ENCODE measurements at places on chromosomes 7 and 10.

- H3K36me3 ChIP-seq, result no peaks in the 10 kb centered on the region
- no peak for ATAC-seq
- peaks cover 4% of the 10 kb centered on the region for H3K27me3 ChIP-seq
- H3K4me1 ChIP-seq, result no peaks in the 10 kb centered on the region
Observed at GRCh38 chr10:21309427-21309826, 216.1 kb downstream of the SKIDA1 start.

DNA sequence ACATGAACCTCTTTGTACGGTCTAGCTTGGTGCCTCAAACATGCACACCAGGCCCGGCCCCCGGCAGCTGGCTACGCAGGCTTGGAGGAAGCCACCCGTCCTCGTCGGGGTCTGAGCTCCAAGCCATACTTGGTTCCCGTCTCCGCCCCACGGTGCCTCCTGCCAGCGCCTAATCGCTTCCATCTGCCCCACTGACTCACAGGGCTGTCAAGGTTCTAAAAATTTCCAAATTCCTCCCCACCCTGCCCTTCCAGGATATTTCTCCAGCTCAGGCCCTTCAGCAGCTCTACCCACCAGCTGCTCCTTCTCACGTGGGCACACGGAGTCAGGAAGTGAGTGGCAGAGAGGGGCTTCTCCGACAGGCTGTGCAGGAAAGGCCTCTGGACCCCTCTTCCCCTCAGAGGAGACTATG, 38.8 kb downstream of the TMEM270 start:
- H3K27ac ChIP-seq, result no peak overlapping the region
- peaks cover 7% of the 10 kb centered on the region for H3K27me3 ChIP-seq
- H3K36me3 ChIP-seq, result no peaks in the 10 kb centered on the region
- ATAC-seq, result no peak
- H3K4me3 ChIP-seq, result no peak overlapping the region

DNA sequence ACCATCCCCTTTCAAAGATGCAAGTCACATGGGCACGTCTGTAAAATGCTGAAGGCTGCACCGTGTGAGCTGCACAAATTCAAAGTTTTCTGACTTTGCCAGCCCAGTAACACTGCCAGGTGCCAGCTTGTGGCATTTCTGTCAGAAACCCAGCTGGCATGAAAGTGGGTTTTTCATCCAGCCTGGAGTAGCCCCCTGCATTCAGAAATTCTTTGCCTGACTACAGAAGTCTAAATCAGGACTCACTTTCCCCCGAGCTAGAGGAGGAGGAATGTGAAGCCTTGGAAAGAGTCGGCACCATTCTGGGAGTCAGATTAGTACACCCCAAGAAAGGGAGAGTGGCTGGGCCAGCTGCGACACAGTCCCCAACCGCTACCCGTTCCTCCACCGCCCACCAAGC, 56.7 kb upstream of the EN2 start:
- no peak overlapping the region for H3K27ac ChIP-seq
- H3K4me3 ChIP-seq, result no peak overlapping the region
- no peak for ATAC-seq
- peaks cover 27% of the 10 kb centered on the region for H3K27me3 ChIP-seq
- H3K4me1 ChIP-seq, result no peaks in the 10 kb centered on the region
- H3K36me3 ChIP-seq, result no peaks in the 10 kb centered on the region

- H3K4me1 ChIP-seq, result no peaks in the 10 kb centered on the region
- no peak overlapping the region for H3K4me3 ChIP-seq
- peaks cover 11% of the 10 kb centered on the region for H3K27me3 ChIP-seq
- no peak for ATAC-seq
Observed at GRCh38 chr10:131784363-131785120, 116.3 kb upstream of the PPP2R2D start.

DNA sequence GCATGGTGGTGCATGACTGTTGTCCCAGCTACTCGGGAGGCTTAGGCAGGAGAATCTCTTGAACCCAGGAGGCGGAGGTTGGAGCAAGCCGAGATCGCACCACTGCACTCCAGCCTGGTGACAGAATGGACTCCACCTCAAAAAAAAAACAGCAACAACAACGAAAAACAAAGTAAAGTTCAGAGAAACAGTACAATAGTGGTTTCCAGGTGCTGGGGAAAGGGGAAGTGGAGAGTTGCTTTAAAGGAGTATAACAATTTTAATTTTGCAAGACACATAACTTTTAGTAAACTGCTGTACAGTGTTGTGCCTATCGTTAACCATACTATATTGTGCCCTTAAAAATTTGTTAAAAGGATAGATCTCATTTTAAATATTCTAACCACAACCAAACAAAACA, 662.7 kb upstream of the POT1 start:
- H3K27ac ChIP-seq, result no peak overlapping the region
- no peaks in the 10 kb centered on the region for H3K27me3 ChIP-seq
- no peak for ATAC-seq
- H3K4me3 ChIP-seq, result no peak overlapping the region
- H3K36me3 ChIP-seq, result no peaks in the 10 kb centered on the region

- H3K36me3 ChIP-seq, result no peaks in the 10 kb centered on the region
- H3K4me1 ChIP-seq, result no peaks in the 10 kb centered on the region
- ATAC-seq, result no peak
- H3K4me3 ChIP-seq, result no peak overlapping the region
Observed at GRCh38 chr7:1861799-1862458, 191.9 kb downstream of the ELFN1 start.

GRCh38 chr7:120274482-120274881, 1.5 kb downstream of the KCND2 start:
- no peaks in the 10 kb centered on the region for H3K36me3 ChIP-seq
- H3K4me1 ChIP-seq, result no peaks in the 10 kb centered on the region
- peaks cover 20% of the 10 kb centered on the region for H3K27me3 ChIP-seq
- ATAC-seq, result no peak

GRCh38 chr7:50943482-50943881, 160.8 kb upstream of the GRB10 start:
- H3K27me3 ChIP-seq, result peaks cover 16% of the 10 kb centered on the region
- ATAC-seq, result no peak
- H3K36me3 ChIP-seq, result no peaks in the 10 kb centered on the region
- H3K4me1 ChIP-seq, result no peaks in the 10 kb centered on the region

DNA sequence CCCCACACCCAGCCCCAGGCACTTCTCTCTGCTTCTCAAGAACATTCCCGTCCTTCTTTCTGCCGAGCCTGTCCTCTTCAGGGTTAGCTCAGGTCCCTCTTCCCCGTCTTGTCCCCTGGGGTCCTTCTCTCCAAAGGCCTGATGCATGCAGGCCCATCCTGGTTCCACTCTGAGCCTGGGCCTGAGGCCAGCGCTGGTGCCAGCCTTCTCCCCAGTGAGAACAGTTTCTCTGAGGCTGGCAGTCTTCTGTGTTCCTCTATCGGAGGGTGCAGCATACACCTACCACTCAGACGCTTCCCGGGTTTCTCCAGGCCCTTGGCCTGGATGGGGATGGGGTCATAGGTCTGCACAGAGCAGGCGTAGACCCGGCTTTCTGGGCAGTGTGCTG, 14.6 kb downstream of the AP5Z1 start:
- H3K27ac ChIP-seq, result no peak overlapping the region
- H3K4me1 ChIP-seq, result no peaks in the 10 kb centered on the region

GRCh38 chr10:72308320-72308987, 34.7 kb downstream of the DDIT4 start:
- ATAC-seq, result peak; percentile 44
- peak overlapping the region; percentile 37 for H3K4me3 ChIP-seq
- no peaks in the 10 kb centered on the region for H3K36me3 ChIP-seq
- peaks cover 31% of the 10 kb centered on the region for H3K4me1 ChIP-seq

DNA sequence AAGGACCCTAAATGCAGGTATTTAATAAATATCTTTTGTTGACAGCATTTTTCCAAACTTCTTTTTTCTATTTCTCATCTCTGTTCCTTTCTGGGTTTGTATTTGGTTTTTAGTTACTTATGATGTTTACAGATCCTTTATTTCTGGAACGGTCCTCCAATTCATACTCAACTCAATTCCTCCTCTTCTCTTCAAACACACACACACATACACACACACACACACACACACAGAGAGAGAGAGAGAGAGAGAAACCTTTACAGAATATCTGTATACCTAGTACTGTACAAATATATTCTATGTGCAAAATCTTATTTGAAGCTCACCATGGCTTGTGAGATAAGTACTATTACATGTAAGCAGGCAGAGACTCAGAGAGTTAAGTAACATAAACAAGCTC, 21.6 kb upstream of the GOT1 start:
- no peak overlapping the region for H3K27ac ChIP-seq
- H3K4me1 ChIP-seq, result no peaks in the 10 kb centered on the region
- no peak overlapping the region for H3K4me3 ChIP-seq
- peaks cover 36% of the 10 kb centered on the region for H3K27me3 ChIP-seq
- ATAC-seq, result no peak
- no peaks in the 10 kb centered on the region for H3K36me3 ChIP-seq

DNA sequence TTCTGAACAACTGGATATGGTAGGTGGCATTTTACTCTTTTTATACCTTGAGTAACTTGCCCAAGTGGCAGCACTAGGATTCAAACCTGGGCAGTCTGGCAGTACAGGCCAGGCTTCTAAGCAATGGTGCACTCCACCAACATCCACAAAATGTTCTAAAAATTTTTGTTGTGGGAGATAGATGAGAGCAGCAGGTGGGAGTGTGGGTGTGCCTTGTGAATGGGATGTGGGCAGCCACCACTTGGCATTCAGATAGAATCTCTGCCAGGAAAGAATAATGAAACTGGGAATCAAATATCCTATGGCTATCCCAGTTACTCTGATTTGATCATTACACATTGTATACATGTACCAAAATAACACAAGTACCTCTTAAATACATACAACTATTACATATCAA, 810.7 kb downstream of the MAGI2 start:
- no peak overlapping the region for H3K27ac ChIP-seq
- H3K4me1 ChIP-seq, result no peaks in the 10 kb centered on the region
- no peaks in the 10 kb centered on the region for H3K36me3 ChIP-seq
- ATAC-seq, result no peak
- H3K4me3 ChIP-seq, result no peak overlapping the region

DNA sequence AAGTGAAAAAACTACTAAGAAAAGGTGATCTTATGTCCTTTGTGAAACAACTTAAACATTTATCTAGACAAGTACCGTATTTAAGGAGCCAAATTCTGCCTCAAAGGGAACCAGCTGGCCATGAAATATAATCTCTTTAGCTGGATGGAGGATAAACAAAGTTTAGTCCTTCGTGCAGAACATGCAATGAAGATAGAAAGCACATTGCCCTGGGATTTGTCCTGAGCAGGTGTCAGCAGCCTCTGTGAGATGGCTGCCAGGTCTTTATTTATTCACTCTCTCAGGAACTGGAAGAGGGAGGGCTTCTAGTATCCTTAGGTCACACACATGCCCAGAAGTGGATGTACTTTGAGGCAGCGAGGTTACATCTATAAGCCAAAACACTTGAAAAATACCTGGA, 57.4 kb upstream of the CASD1 start:
- peaks cover 10% of the 10 kb centered on the region for H3K27me3 ChIP-seq
- H3K27ac ChIP-seq, result no peak overlapping the region
- H3K4me1 ChIP-seq, result peaks cover 4% of the 10 kb centered on the region
- no peaks in the 10 kb centered on the region for H3K36me3 ChIP-seq

- peak; percentile 79 for ATAC-seq
- peaks cover 79% of the 10 kb centered on the region for H3K36me3 ChIP-seq
- H3K27ac ChIP-seq, result peak overlapping the region; percentile 80
- peak overlapping the region; percentile 77 for H3K4me3 ChIP-seq
- peaks cover 27% of the 10 kb centered on the region for H3K4me1 ChIP-seq
- no peaks in the 10 kb centered on the region for H3K27me3 ChIP-seq
Observed at GRCh38 chr7:99331002-99331401, 5.3 kb downstream of the ARPC1A start.

DNA sequence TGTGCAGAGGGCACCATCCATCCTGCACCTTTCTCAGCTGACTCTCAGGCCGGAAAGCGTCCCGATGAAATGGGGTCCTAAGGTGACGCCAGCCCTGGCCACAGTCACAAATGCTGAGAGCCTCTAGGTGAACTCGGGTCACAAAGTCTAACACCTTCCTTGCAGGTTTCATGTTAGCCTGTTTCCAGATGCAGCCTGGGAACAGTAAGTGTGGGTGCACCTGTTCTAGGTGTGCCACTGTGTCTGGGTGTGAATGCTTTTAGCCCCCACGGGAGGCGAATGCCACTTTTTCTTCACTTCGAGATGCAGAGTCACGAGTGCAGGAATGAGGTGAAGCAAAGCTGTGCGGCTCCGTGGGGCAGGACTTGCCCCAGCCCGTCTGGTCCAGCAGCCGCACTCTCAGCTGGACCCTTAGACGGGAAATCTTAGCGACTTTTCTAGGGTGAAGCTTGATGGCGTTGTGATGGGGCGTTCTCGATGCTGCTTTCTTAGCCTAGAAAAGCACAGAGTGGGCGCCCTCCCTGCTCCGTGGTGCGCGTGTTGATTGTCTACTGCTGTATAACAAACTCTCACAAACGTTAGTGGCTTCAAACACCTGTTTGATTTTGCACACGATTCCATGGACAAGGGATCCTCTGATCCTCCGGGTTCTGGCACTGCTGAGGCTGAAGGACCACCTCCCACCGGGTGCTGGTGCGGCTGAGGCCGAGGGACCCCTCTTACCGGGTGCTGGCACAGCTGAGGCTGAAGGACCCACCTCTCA, 13.6 kb upstream of the VIPR2 start:
- ATAC-seq, result no peak
- no peaks in the 10 kb centered on the region for H3K4me1 ChIP-seq
- H3K4me3 ChIP-seq, result no peak overlapping the region
- no peak overlapping the region for H3K27ac ChIP-seq

- no peak overlapping the region for H3K4me3 ChIP-seq
- H3K27ac ChIP-seq, result no peak overlapping the region
- no peaks in the 10 kb centered on the region for H3K36me3 ChIP-seq
Observed at GRCh38 chr7:50805447-50806125, 22.9 kb upstream of the GRB10 start.

- ATAC-seq, result no peak
- H3K27me3 ChIP-seq, result peaks cover 32% of the 10 kb centered on the region
- no peak overlapping the region for H3K4me3 ChIP-seq
- no peaks in the 10 kb centered on the region for H3K36me3 ChIP-seq
Observed at GRCh38 chr7:108448584-108449505, 7.4 kb downstream of the NRCAM start.

DNA sequence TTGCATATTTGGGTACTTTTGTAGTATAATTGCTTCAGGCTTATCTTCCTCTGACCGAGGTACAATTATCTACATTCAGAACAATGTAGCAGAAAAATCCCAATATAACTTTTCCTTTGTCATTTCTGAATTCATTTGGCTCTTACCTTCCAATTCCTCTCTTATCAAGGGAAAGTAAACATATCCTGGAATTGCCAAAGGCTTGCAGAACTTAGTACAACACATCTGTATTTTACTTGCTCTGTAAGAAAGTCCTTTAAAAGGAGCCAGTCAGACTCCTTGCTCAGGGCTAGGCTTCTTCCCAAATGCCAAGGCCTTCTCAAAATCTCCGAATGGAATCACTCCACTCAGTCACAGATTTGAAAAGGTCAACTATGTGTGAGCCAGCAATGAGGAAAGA, 43.3 kb upstream of the ABCB4 start:
- no peak overlapping the region for H3K4me3 ChIP-seq
- H3K4me1 ChIP-seq, result no peaks in the 10 kb centered on the region
- H3K27ac ChIP-seq, result no peak overlapping the region
- H3K36me3 ChIP-seq, result peaks cover 29% of the 10 kb centered on the region
- H3K27me3 ChIP-seq, result no peaks in the 10 kb centered on the region
- no peak for ATAC-seq

GRCh38 chr10:16155834-16156233, 281.0 kb upstream of the PTER start:
- peaks cover 5% of the 10 kb centered on the region for H3K27me3 ChIP-seq
- H3K27ac ChIP-seq, result no peak overlapping the region
- H3K36me3 ChIP-seq, result no peaks in the 10 kb centered on the region

- H3K27ac ChIP-seq, result peak overlapping the region; percentile 76
- H3K4me3 ChIP-seq, result peak overlapping the region; percentile 76
- H3K4me1 ChIP-seq, result peaks cover 22% of the 10 kb centered on the region
- ATAC-seq, result peak; percentile 84
- H3K27me3 ChIP-seq, result peaks cover 48% of the 10 kb centered on the region
Observed at GRCh38 chr7:24755541-24756407, 1.5 kb downstream of the GSDME start.

- peaks cover 18% of the 10 kb centered on the region for H3K4me1 ChIP-seq
- H3K27ac ChIP-seq, result no peak overlapping the region
- H3K36me3 ChIP-seq, result peaks cover 9% of the 10 kb centered on the region
- H3K4me3 ChIP-seq, result no peak overlapping the region
Observed at GRCh38 chr7:25964483-25964991, 187.5 kb upstream of the NFE2L3 start.

Data from activated T-helper 17 cell treated with anti-CD3 and anti-CD28 coated beads, Interleukin-2, amount 50 U/mL, for 72 hours (primary cell).